Lung (tissue), 17 donors: ENCODE measurements at places on chromosomes 16 and 17.
A peak's percentile ranks its signal among the peaks of the same experiment; 100 is the strongest.

- no peak for DNase-seq
These were observed 72.8 kb downstream of the AMFR start for GRCh38 chr16:56352351-56353053.

GRCh38 chr17:6787081-6787693 lies 11.2 kb downstream of the FBXO39 start:
- DNase-seq, result no peak

DNA sequence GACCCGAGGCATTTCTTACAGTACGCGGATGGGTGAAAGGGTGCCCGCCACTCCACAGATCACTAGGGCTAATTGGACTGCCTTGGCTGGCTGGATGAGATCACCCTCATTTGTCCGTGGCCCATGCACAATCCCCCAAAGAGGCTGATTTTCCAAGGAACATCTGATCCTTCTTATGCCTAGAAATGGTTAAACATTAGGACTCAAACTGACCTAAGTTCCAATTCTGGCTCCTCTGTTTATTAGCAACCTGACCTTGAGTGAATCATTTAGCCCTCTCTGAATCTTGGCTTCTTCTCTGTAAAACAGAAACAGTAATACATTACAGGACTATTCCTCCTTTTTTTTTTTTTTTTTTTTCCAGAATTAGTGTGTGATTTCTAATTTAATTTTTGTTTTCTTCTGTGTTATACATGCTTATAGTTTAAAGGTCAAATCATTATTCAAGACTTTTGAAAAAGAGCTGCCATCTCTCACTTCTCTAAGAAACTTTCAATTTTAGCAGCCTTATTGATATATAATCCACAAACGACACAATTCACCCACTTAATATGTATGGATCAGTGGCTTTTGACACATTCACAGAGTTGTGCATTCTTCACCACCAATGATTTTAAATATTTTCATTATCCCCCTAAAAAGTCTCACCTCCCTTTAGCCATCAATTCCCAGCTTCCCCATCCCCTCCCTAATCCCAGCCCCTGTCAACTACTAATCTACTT lies 45.4 kb upstream of the TMEM132E start:
- DNase-seq, result no peak

GRCh38 chr17:2055292-2056205 lies 646 bp downstream of the HIC1 start:
- DNase-seq, result peak; percentile 61

DNA sequence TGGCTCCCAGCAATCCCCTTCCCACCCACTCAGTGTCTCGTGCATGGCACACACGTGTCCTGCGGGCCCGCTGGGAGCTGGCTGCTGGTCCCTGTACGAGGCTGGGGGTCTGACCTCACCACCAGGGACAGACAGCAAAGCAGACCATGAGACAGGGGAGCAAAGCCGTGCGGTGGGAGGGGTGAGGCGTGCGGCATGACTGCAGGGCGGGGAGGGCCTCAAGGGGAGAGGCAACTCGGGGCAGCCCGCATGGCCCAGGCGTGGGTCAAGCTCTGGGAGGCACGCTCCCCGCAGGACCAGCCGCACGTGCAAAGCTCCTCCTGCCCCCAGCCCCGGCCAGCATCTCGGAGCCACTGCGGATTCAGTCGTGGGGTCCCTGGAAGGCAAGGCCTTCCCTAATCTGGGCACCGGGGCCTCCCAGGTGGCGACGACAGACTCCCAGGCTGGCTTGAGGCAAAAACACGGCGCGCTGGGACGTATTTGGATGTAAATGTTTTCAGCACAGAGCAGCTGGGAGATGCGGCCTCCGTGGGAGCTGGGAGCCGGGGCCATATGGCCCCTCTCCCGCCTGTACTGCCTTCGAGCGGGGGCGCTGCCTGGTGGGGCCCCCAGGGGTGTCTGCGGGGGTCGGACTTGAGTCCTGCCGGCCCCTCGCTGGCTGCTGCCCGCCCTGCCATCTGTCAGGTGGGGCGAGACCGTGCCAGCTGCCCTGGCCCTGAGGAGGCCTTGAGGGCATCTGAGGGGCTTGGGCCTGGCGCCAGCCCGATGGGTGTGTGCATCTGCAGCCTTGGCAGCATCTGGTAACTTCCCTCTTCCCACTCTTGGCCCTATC lies 12.2 kb upstream of the CBFA2T3 start:
- no peak for DNase-seq

- DNase-seq, result peak; percentile 21
These were observed 80.0 kb downstream of the CCDC182 start for GRCh38 chr17:57665128-57665527.

DNA sequence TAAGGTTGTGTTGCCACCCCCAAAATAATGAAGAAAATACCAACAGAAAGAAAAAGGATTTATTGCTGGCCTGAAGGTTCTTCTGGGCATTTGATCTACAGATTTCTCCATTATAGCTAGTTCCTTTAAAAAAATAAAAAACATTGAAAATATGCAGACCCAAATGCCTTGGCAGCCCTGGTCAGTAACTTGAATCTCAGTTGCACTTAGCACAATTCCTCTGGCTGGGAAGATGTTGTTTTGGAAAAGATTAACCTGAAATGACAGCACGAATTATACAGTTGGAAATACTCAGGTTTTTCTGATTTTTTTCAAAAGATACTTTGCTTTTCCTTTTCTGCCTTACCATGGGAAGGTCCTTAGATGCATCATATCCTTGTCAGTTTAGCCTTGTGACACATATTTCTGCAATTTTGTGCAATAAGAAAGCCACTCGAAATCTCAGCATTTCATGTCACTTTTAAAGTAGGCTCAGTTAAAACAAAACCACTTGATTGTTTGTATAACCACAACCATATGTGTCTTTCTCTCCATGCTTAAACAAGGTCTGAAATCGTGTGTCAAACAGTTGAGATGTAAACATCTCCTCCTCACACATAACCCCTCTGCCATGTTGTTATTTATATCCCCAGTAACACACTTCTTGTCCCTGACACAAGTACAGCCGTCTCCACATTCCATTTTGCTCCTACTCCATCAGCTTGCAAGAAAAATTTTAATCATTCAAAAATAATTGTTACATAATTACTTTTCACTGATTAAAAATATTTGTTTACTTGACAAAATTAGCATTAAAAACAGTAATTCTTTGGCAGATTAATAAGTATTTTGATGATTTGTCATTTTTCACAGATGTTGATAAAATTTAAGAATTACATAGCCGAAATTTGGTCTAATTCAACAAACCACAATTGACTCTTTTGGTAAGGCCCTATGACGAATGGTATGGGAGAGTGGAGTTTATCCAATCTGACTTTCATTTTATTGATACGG lies 61.1 kb downstream of the SIAH1 start:
- peak; percentile 6 for DNase-seq

- no peak for DNase-seq
These were observed 59.3 kb downstream of the TMEM100 start for GRCh38 chr17:55663400-55663799.

DNA sequence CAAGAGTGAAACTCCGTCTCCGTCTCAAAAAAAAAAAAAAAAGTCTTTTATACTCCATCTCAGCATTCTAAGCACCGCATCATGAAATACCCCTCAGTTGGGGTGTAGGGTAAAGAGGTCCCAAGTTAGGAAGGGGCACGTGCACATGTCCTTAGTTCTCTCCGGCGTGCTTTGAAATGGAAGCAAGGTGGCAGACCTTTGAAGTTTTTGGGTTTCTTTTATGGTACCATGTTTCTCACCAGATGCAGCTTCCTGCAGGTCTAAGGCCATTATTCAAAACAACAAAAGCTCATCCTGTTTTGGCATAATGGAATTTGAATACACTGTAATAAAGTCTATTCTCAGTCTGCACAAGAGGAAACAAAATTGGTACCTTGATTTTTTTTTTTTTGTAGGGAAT lies 9.6 kb downstream of the EMC8 start:
- DNase-seq, result no peak

DNA sequence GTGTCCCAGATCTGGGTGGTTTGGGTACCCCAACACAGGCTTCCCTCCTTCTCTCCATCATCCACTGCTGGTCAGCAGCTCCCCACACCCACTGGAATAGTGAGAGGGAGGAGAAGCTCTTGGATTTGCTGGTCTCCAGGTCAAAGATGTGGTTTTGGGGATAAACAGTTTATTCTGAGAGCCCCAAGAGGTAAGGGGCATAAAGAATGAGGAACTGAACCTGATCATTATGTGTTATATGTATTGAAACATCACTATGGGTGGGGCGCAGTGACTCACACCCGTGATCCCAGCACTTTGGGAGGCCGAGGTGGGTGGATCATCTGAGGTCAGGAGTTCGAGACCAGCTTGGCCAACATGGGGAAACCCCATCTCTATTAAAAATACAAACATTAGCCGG lies 3.9 kb downstream of the DPEP2 start:
- DNase-seq, result no peak

- no peak for DNase-seq
These were observed 97.8 kb downstream of the DNAH17 start for GRCh38 chr17:78479369-78479768.

DNA sequence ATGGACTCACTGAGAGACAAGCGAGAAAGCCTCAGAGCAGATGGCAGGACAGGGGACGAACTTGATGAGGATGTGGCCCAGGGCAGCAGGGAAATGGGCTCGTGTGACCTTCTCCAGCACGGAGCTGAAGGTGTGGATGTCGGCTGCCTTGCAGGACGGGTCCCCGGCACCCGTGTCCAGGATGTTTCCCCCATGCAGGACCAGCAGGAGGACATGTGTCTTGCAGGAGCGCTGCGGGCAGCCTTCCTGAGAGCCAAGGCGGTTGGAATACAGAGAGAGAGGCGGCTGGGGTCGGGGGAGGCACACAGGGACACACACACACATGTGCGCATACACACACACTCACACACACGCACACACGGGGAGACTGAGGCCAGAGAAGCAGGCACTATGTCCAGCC lies 39.3 kb downstream of the PIMREG start:
- no peak for DNase-seq

DNA sequence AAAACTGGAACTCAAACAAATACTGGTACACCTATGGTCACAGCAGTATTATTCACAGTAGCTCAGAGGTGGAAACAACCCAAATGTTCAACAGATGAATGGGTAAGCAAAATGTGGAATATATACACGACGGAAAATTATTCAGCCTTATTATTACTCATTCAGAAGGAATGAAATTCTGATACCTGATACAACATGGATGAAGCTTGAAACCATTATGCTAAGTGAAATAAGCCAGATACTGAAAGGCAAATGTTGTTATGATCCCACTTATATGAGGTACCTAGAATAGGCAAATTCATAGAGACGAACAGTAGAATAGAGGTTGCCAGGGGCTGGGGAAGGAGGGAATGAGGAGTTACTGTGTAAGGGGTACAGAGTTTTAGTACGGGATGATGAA lies 27.1 kb upstream of the MYLK3 start:
- DNase-seq, result no peak

DNA sequence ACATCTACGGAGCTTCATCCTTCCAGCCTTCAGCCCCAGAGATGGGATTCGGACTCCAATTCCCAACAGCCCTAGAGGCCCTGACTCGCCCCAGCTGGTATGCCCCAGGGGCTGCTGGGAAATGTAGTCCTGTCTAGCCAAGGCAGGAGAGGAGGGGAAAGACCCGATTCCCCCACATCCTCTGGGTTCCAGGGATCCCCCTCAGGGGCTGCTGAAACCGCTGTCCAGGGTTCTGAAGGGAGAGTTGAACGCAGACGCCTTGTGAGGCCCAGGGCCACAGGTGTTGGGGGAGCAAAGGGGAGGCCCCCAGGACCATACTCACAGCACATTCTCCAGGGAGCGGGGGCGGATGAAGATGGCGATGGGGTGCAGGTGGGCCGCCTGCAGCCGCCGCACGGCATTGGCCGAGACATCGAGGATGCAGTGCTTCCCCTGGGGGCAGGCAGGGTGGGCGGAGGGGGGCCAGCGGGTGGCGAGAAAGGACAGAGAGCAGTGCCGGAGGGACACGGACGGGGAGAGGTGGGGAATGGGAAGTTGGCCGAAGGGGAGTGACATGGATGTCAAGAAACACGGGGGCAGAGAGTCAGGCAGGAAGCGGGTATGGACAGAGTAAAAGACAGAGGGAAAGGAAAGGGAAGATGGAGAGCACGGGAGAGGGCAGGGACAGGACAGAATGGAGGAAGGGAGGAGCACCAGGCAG lies 12.6 kb upstream of the ASGR1 start:
- DNase-seq, result peak; percentile 68

GRCh38 chr17:62892870-62893338 lies 73.1 kb upstream of the TANC2 start:
- DNase-seq, result peak; percentile 48
